Epithelial cell of esophagus (primary cell): ENCODE measurements at places on chromosomes 7 and 10.

DNA sequence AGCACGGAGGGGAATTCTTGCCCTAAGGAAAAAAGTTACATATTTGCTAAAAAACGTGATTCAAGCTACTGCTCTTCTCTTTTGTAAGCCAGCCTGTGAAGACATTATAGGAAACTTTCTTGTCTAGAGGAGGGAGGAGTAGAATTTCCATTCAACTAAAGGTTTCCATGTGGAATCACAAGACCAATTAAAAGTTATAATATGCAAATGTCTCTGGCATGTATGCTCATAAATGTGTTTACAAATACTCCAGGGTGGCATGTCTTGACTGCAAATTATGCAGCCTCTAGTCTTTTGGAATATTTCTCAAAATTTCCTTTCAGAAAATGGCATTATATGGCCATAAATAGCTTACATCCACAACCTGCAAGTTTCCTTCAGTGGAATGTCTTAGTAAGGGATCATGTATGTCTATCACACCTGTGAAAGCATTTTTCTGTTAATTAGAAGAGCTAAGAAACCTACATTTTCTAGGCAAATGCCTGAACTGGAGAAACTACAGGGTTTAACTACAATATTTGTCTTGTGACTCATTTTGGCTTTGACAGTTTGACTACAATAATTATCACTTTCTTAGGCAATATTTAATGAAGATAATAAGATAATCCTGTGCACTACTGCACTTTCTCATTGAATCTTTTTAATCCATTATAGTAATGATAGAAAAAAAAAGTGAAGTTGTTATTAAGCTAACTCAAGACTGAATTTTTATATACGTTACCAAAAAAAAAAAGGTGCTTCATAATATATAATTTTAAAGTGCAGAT is 111.1 kb upstream of the C10orf90 start:
- no peak for DNase-seq

- DNase-seq = no peak
These were observed 11.0 kb upstream of the ZNF107 start for GRCh38 chr7:64654796-64655548.

GRCh38 chr7:132519936-132520335 is 56.3 kb downstream of the PLXNA4 start:
- no peak for DNase-seq

- DNase-seq = no peak
These were observed 136.1 kb downstream of the KAT6B start for GRCh38 chr10:74962517-74962916.

DNA sequence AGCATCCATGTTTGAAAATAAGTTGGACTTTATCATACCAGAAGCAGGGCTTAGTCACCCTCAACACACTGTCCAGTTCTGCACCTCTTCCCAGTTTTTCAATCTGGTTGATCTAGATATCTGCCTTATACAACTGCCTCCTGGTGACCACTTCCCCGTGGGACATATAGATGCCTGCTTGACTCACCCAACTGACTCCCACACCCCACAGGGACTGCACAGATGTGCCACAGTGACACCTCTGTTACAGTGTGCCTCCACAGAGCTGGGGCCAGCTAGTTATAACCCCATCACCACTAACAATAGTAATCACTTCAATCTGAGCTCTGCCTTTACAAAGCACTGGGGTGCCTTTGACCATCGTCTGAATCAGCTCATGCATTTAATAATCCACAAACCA is 82.6 kb upstream of the AOAH start:
- DNase-seq = no peak

DNA sequence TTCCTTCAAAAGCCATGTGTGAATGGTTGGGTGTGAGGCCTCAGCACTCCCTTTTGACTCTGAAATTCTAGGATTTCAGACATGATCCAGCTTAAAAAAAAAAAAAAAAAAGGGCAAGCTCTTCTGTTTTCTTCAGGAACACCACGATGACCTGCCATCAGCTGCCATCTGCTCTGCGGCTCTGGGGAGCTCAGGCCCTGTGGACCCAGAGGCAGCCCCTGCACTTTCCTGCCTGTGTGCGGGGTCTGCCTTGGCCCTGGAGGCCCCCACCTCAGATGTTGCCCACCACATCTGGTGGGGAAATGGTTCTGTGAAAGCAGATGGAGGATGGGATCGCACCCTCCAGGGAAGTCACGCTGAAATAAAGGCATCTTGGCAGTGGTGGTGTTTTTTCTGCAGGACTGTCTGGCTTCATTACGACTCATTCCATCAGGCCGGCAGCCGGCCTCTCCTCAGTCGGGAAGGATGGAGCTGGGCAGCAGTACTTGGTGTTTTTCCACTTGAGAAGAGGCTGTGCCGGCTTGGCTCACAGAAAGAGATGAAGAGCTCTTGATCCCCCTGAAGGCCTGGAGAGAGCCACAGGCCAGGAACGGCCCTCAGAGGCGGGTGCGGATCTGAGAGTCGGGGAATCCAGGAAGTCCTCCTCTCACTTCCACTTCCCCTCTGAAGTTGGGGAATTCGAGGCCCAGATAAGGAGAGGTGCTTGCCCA is 66.1 kb upstream of the AQP1 start:
- DNase-seq = peak; percentile 33

- no peak for DNase-seq
These were observed 247.0 kb downstream of the SORCS1 start for GRCh38 chr10:106917452-106918055.

DNA sequence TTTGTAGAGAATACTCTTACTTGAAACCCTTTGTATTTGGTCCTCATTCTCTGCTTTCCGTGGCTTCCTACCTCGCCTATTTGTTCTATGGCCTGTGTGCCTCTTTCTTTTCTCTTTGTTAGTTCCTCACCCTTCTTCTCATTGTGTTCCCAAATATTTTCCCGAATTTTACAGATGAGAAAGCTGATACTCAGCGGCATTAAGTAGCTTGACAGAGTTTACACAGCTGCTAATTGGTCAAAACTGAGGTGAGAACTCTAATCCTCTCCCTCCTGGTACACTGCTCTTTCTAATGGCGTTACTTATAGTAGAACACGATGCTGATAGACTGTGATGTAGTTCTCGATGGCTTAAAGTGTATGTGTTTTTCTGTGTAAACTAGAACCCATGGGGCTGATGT is 80.7 kb upstream of the HDAC9 start:
- DNase-seq = no peak

DNA sequence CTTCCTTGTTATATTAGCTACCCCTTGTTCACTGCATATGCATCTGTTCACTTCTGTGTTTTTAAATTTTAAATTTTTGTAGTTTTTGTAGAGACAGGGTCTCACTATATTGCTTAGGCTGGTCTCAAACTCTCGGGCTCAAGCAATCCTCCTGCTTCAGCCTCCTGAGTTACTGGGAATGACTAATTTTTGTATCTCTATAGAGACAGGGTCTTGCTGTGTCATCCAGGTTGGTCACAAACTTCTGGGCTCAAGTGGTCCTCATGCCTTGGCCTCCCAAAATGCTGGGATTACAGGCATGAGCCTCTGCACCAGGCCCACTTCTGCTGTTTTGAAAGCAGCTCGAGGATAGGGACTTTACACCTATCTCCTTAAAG is 64.6 kb downstream of the PRTFDC1 start:
- no peak for DNase-seq

GRCh38 chr7:148330124-148330818 is 260.3 kb upstream of the C7orf33 start:
- no peak for DNase-seq

GRCh38 chr7:80942261-80943041 is 23.6 kb upstream of the SEMA3C start:
- DNase-seq = peak; percentile 99

GRCh38 chr7:51160990-51161615 is 155.5 kb downstream of the COBL start:
- DNase-seq = peak; percentile 70

DNA sequence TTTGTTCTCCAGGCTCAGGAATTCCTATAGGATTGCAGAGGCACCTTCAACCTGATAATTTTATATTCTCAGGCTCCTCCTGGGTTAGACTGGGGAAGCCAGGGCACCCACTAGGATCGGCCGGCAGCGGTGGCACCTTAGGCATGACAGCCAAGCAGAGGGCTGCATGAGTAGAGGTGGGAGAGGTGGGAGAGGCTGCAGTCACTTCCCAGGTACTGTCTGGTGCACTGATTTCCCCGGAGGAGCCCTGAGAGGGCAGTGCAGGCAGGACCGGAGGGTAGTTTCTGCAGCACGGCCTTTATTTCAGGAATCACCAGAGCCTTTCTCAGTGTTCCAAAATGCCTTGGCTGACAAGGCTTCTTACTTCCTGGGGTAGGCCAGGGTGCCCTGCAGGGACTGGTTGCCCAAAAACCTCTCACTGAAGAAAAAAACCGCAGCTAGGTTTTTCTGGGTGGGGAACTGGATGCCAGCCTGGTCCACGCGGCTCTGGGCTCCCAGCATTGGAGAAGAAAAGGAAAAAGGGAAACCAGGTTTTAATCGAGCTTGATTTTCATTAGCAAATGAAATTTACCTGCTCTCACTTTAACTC is 3.6 kb upstream of the HOXA13 start:
- no peak for DNase-seq

DNA sequence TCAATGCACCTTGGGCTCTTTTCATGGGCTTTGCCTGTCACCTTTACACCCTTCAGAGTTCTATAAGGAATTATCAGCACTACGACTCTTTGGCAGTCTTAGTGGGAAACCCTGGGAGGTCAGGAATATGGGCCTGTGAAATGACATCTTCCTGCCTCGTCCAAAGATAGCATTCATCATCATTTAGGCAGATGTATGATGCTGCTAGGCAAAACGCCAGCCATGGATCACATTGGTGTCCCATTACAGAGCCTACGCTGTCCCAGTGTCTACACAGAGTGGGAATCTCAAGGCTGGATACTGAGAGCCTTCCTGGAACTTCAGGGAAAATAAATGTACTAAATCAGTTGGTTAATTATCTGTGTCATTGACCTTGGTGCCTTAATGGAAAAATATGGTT is 259.4 kb upstream of the CELF2 start:
- no peak for DNase-seq

GRCh38 chr7:46393142-46393541 is 472.1 kb upstream of the IGFBP3 start:
- no peak for DNase-seq

DNA sequence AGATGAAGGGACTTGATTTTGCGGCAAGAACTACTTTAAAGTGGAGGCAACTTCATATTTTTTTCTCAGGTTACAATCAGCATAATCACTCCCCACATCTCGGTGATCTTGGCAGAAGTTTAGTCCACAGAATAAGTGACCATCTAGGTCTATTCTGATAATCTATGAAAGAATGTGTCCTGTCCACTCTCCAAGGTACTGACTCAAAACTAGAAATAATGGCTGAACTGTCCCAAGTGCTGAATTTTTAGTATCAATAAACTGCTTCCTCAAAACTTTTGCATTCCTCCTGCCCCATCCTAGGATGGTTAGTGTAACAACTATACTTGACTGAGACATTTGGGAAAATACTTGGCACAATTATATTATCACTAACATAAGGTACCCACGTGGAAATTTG is 10.9 kb upstream of the CHRM2 start:
- DNase-seq = peak; percentile 56

- no peak for DNase-seq
These were observed 50.3 kb downstream of the SEMA3C start for GRCh38 chr7:80868566-80868965.

GRCh38 chr7:24685708-24686107 is 71.6 kb downstream of the GSDME start:
- DNase-seq = no peak

- DNase-seq = no peak
These were observed 258.6 kb downstream of the PAXIP1 start for GRCh38 chr7:154744256-154744860.

- peak; percentile 88 for DNase-seq
These were observed 157.1 kb upstream of the PRKCQ start for GRCh38 chr10:6737080-6737641.

DNA sequence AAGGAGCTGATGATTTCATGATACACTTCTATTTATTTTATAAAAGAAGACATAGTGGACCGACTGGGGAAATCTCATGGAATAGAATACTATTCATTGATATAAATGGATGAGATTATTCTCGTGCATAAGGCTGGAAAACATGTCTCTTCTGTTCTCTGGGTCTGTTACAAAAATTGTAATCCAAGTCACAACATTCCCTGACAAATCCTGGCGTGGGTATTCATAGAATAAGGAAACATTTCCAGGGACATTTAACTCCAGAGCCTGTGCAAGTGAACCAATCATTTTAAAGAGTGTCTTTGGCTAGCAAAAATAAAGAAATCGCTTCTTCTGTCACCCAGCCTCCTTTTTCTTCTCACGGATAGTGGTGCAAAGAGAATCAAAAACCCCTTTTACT is 1148.5 kb upstream of the AUTS2 start:
- no peak for DNase-seq

DNA sequence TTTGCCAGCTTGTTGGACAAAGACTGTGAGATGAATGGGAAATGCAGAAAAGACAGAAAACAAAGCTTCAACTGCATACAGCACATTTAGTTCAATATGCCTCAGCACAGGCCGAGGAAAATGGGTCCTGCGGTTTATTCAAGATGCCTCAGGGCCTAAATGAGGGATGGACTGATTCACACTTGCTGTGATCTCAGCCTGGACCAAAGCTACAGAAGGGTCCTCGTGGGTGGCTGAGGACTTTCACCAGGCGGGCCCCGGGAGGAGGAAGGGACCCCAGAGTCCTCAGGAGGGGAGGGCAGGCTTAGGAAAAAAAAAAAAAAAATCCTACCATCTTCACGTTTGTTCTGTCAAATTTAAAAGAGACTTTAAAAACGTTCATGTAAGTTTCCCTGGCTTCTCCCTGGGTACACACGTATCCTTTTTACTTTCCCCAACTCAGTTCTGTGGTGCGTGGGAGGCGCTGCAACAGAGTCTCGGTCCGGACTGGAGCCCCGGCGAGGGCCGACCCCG is 624 bp upstream of the ZNF783 start:
- peak; percentile 83 for DNase-seq

- DNase-seq = no peak
These were observed 26.4 kb upstream of the KNDC1 start for GRCh38 chr10:133133471-133134231.

DNA sequence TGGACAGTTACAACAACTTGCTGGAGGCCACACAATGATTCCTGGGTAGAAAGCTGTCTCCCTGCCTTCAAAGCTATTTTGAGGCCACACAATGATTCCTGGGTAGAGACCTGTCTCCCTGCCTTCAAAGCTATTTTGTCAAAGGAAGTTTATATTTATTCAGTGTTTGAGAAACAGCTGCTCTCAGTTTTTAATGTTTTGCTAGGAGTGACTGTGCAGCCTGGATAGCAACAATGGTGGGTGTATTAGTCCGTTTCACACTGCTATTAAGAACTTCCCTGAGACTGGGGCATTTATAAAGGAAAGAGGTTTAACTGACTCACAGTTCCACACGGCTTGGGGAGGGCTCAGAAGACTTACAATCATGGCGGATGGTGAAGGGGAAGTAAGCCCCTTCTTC is 3.9 kb upstream of the SGPL1 start:
- DNase-seq = no peak
